ENCODE measurements at places on chromosomes 12 and 14. TPM values are rescaled to one million over a fixed set of nuclear protein-coding genes. Genes with fewer than 3 reads are reported as not detected.

Gene OTX2
- not detected for total RNA-seq

Gene NYNRIN
- total RNA-seq: 17.0 TPM

Gene ARHGAP9
- not detected for total RNA-seq

Gene ANAPC7
- 71.9 TPM for total RNA-seq

Gene APOF
- total RNA-seq: not detected

Gene BDKRB1
- not detected for total RNA-seq

Gene MYH7
- not detected for total RNA-seq

Gene DAO
- total RNA-seq: not detected

Gene ESPL1
- 4.8 TPM for total RNA-seq

Gene EVL
- 7.7 TPM for total RNA-seq

Gene RAD51B
- total RNA-seq: 12.1 TPM

Gene RIMBP2
- not detected for total RNA-seq

Gene GPD1
- not detected for total RNA-seq

Gene UNC79
- total RNA-seq: under 0.01 TPM

Gene MYL6B
- total RNA-seq: 96.8 TPM
